ENCODE measurements at places on chromosomes 2 and 18. TPM values are rescaled to one million over a fixed set of nuclear protein-coding genes. Genes with fewer than 3 reads are reported as not detected.

ST8SIA3 gene
- not detected for total RNA-seq

- DNase-seq = no peak
Observed at GRCh38 chr18:51614967-51615571, 417.6 kb upstream of the MEX3C start.

ARHGAP25 gene
- 207 TPM for total RNA-seq

ZNF804A gene
- total RNA-seq = 2.4 TPM

RTP5 gene
- not detected for total RNA-seq
